ENCODE measurements at places on chromosomes 12 and 14.

- DNase-seq = no peak
Measured at GRCh38 chr12:20040831-20041230, 327.5 kb upstream of the PDE3A start.

DNA sequence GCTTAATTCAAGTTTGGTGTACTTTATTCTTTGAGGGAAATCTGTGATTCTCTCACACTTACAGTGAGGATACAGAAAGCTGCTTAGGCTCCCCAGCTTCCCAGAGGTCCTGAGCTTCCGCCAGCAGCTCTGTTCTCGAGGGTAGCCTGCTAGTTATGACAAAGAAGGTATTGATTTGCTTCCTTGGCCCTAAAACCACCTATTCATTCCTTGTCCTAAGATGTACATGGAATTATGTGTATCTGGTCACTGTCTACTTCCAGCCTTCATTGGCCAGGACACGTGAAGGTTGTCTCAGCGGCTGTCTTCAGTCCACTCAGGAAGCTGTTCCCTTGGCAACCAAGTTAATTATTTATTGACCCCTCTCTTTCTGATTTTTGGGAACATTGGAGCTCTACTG, 55.7 kb downstream of the GALNT8 start:
- DNase-seq = no peak

GRCh38 chr12:7113389-7113871, 4.4 kb upstream of the C1RL start:
- no peak for DNase-seq

- no peak for DNase-seq
Measured at GRCh38 chr12:48005001-48005749, 899 bp upstream of the COL2A1 start.

DNA sequence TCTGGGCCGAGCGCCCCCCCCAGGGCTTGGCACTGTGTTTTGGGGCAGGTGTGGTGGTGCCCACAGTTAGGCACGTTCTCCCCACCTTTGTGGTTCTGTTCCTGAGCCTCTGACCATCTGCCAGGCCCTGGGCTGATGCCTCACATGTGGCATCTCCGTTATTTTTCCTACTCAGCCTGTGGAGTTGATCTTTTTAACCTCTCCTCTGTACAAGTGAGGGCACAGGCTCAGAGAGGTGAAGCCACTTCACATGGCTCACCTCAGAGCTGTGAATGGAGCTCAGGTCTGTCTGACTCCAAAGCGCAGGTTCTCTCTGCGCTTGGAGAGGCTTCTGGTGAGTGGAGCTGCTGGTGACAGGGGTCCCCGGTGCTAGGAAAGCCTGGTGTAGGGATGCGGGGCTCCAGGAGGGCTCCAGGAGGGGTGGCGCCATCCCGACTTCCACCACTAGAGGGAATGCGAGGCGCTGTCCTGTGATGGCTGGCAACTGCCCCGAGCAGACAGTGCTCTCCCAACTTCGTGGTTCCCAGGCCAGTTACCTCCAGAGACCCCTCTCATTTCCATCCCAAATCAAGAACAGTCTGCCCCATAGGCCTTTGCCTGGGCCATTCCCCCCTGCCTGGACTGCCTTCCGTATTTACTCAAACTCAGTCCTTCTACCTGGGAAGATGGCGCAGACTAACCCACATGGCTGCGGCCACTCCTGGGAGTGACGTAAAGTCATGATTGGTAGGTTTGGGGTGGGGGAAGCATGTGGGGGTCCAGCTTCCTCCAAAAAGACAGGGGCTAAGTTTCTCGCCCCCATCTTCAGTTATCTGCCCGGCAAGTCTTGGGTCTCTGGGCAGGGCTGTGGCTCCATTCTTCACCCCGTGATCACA, 9.9 kb downstream of the BCL7A start:
- DNase-seq = peak; percentile 12

DNA sequence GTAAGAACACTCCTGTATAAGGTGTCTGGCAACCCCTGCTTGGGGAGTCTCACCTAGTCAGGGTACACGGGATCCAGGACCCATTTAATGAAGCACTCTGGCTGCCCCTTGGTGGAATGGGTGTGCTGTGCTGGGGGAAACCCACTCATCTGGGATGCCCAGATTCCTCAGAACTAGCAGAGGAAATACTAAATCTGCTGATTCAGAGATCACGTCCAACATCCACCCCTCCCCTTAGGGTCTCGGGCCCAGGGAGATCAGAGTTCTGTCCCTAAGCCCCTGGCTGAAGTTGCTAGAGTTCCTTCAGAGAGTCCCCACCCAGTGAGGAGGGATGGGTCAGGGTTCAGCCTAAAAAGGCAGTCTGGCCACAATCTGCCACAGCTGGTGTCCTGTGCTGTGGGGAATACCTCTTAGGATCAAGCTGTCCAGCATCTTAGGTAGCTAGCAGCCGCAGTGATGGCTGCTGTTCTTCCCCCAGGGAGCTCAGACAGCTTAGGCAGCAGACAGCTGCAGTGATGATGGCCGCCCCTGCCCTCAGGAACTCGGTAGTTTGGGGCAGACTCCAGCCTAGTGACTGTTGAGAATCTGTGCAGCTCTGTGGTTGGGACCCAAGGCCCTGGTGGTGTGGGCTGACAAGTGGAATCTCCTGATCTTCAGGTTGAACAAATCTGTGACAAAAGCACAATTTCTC, 74.8 kb downstream of the IFNG-AS1 start:
- no peak for DNase-seq

DNA sequence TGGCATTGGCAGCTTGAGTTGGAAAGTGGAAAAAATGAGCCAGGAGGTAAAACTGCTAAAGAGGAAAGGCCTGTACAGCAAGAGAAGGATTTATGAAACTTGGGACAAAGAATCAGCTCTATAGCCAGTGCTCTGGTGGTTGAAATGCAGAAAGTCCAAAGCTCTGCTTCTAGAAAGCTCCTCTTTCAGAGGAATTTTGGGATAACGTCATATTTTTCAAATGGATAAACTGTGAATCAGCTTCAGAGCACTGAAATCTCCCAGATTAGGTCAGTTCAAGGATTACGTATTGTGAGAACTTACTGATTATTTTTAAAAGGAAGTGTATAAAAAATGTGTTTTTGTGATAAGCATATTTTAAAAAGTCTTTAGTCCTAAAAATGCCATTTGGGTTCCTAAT, 203.1 kb upstream of the CNOT2 start:
- DNase-seq = no peak

DNA sequence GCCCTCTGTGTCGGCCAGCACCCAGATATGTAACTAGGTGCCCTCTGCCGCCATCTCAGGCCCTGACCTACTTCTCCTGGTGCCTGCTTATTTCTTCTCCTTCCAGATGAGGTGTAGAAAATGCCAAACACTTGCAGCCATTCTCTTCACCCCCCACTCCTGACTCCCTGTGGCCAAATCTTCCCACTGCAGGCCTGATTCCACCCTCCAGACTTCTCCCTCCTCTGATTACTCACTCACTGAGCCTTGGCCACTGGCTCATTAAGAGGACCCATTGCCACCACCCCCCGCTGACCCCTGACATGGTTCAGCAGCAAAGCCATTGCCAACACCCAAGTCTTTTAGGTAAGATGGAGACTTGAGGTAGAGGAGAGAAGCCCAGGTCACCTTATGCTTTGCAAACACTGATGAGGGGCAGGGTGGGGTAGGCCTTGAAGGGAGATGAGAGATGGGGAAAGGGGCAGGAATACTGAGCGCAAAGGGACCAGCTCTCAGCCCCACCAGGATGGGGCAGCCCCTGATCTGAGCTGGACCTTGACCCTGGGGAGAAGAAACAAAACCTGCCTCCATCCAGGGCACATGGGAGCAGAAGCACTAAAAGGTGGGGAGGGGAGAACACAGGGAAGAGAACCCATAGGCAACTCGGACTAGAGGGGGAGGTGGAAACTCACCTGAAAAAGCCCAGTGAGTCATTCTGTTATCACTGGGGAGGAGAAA, 25.1 kb upstream of the ANO2 start:
- no peak for DNase-seq

DNA sequence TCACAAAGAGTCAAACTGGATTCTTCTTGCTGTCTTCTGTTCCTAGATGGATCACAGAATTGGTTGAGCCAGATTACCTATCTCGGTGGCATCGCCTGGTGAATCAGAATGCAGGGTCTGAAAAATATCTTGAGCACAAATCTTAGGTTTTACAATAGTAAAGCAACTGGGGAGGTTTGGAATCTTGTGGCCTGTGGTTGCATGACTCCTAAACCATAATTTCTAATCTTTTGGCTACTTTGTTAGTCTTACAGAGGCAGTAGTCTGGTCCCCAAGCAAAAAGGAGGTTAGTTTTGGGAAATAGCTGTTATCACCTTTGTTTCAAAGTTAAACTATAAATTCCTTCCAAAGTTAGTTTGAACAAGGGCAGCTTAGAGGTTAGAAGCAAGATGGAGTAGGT, 1488.5 kb upstream of the FLRT2 start:
- DNase-seq = no peak

DNA sequence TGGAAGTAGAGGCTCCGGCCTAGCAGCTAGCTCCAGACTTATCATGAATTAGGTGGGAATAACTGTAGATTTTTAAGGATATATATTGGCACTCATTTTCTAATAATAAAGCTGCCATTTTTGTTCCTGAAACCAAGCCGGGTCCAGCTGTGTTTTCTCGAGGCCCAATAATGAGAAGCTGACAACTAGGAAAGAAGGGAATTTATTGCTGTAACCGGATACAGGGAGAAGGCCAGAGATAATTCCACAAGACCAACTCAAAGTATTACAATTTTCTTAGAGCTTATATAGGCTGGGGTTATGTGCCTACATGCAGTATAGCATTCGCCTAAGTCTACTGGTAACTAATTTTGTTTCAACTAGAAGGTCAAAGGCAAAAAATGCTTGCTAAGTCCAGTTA, 122.3 kb upstream of the FBXO33 start:
- no peak for DNase-seq

DNA sequence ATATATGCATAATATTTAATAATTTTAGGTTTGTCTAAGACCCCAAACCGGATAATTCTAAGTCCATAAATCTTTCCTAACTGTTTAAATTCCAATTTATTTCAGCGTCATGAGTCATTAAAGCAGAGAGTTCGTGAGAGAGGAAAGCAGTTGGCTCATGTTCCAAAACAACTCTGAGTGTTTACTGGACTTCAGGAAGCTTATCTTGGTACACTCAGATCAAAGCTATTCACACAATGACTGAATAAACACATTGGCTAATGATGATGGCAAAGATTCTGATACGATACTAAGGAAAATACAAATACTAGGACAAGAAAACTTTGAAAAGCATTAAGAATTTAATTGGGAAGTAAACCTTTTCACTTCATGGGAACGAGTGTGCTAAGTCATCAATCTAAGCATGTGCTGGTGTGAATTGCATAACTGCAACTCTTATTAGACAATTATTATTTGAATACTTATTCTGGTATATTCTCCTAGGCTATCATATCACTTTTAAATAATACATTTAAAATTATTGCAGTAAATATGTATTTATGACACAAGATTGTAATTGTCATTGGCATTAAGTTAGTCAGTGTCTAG, 34.8 kb upstream of the CLEC14A start:
- no peak for DNase-seq

DNA sequence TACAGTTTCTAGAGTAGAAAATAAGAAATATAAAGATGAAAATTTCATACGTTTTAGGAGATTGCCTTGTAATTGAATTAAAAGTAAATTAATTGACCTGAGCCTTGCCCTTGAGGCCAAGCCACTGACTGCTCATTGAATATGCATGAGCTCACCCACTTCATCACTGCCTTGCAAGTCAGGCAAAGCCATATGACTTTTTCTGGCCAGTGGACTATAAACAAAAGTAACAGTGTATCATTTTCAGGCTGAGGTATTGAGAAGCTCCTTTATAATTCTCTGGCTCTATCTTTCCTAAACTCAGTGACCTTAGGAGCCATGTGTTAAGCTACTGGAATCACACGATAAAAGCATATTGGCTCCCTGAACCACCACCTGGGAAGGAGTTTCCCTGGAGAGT, 369.3 kb downstream of the NUAK1 start:
- DNase-seq = no peak

GRCh38 chr12:111066744-111067437, 146.5 kb upstream of the MYL2 start:
- DNase-seq = no peak

DNA sequence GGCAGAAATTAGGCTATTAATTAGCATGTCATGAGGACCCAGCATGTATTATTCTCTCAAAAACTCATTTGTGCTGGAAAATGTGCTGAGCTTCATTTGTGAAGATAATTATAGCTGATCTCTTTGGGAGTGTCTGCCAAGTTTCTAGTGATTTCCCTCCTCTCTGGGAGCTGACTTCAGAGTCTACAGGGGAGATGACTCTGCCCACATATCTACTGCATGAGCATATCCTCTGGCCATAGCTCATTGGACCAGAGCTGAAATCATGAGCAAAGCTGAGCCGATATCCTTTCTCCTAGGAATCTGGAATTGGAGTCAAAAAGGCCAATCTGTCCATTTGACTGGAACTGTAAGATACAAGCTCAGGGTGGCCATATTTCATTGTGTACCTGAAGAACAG, 5.9 kb downstream of the CCDC198 start:
- DNase-seq = no peak

GRCh38 chr12:7289743-7290142, 14.1 kb upstream of the ACSM4 start:
- no peak for DNase-seq

DNA sequence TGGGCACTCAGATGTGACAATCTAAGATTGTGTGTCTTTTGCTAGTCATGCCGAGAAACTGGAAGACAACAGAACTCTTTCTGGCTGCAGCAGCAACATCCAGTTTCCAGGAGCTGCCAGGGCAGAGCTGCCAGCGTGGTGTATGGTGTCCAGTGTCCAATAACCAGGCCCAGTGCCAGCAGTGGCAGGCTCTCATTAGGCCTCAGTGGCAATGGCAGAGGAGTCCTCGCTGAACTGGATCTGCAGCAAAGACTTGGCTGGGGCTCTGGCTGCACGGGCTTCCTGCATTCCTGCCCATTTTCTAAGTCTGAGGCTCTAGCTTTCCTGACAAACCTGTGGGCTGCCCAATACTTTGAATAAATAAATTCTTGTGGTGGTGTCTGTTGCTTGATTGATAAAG, 26.2 kb upstream of the PPM1A start:
- no peak for DNase-seq

DNA sequence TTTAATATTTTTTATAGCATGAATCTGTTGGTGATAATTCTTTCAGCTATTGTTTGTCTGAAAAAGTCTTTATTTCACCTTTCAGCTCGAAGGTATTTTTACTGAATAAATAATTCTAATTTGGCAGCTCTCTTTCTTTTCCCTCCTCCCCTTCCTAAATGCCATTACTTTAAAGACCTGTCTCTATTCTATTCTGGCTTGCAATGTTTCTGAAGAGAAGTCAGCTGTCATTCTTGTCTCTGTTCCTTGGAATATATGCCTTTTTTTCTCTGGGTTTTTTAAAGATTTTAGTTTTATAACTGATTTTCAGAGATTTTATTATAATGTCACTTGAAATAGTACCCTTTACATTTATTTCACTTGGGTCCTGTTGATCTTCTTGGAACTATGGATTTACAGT, 237.9 kb upstream of the DAAM1 start:
- DNase-seq = no peak
